ENCODE measurements at places on chromosomes 2 and 18.
A peak's percentile ranks its signal among the peaks of the same experiment; 100 is the strongest.

DNA sequence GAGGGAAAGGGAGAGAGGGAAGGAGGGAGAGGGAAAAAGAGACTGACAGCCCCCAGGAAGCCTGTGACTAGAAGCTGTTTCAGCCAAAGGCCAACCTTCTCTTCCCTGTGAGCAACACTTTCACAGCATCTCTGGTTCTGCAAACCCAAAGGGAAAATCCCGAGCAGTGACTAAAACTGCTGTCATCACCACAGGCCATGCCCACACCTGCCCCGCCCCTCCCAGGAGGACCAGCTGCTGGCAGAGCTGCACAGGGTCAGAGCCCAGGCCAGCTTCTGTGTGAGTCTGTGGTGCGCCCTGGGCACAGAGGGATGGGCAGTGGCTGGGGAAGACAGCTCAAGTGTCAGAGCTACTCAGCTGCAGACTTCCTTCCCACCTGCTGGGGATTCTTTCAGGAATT lies 64.9 kb upstream of the OTOS start:
- DNase-seq, result peak; percentile 65

GRCh38 chr18:43952398-43952797 lies 675.1 kb upstream of the SYT4 start:
- no peak for DNase-seq

DNA sequence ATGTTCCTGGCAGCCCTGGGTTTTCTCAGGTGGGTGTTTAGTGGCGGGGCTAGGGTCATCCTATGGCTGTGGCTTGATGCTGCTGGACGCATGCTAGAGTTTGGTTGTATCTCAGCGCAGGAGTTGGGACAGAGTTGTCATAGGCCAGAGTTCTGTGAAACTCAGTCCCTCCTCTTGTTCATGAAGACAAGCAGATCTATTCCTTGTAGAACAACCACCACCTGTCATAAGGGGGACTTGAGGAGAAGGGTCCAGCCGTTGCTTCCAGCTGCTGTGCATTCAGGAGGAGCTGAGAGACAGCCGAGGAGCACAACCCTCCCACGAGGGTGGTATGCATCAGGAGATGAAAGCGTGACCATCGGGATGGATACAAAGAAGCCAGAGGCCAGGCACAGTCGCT lies 26.4 kb downstream of the DCDC2C start:
- no peak for DNase-seq

GRCh38 chr2:8153258-8153718 lies 528.6 kb upstream of the ID2 start:
- no peak for DNase-seq

GRCh38 chr2:201664334-201664733 lies 21.0 kb upstream of the TMEM237 start:
- DNase-seq, result no peak

DNA sequence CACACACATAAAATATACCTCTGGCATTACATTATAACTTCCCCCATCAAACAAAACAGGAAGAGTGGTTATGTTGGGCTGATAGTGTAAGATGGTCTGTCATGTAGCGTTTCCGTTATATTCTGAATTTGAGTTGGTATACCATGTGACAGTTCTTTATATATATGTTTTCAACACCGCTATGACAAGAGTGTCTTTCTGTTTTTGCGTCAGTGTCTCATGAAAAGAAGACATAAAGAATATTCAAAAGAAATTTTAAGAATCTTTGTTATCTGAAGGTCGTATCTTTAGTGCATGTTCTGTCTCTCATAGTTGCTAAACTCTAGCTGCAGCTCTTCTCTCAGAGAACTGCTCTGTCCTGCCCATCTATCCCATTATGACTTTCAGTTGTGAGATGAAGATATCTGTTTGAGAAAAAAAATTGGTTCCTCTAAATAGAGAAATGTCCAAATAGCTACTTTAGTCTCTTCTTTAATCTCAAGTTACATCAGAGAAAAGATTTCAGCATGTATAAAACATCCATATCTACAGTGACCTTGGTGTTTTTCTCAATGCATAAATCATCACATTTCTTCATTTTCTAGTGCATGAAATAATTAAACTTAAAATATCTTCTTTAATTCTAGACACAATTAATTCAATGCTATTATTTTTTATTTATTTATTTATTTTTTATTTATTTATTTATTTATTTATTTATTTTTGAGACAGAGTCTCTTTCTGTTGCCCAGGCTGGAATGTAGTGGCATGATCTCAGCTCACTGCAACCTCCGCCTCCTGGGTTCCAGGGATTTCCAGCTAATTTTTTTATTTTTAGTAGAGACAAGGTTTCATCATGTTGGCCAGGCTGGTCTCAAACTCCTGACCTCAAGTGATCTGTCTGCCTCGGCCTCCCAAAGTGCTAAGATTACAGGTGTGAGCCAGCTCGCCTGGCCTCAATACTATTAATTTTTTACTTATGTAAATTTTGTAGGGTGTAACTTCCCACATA lies 24.3 kb upstream of the PSME4 start:
- DNase-seq, result no peak

GRCh38 chr2:134639265-134639664 lies 79.5 kb downstream of the TMEM163 start:
- no peak for DNase-seq

DNA sequence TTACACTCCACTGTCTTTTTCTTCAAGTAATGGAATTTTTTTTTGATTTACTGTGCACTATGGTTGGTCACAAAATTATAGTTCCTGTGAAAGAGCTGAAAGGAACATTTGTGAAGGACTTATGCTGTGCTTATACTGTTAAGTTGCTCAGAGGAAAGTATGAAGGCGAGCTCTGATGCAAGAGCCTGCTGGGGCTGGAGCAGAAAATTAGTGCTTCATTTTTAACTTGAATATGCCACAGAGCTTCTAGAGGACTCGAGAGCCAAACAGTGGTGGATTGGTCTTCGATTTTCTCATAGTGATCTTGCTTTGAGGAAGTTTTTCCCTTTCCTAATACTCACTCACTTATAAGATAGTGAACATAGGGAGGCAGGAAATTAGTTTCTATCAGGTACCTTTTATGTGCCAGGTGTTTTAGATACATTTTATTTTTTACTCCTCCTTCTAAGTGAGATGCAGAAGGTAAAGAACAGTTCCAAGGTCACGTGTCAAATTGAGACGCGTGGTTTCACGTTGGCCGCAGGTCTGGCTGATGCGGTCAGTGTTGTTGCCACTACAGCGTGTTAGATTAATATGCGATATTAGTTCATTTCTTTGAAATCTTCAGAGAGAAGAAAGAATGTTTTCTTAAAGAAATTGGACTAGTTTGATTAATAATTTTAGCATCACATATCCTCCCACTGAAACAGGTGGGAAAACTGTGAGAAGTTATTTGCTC lies 20.2 kb downstream of the GATA6 start:
- DNase-seq, result no peak

DNA sequence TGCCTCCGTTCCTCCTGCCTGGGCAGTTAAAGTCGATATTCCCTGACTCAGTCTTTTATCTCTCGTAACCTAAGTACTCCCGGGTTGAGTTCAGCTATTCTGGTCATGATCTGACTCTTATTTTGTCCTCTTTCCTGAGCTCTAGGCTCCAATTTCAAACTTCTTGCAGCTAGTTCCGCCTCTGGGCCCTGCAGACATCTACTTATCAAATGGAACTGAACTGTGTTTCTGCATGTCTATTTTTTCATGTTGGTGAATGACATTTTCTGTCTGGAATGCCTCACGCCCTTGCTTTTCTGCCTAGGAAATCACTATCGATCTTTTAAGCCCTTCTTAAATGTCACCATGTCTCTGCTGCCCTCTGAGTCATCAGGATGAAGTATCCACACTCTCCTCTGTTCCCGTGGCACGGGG lies 101.5 kb downstream of the VAPA start:
- peak; percentile 33 for DNase-seq

DNA sequence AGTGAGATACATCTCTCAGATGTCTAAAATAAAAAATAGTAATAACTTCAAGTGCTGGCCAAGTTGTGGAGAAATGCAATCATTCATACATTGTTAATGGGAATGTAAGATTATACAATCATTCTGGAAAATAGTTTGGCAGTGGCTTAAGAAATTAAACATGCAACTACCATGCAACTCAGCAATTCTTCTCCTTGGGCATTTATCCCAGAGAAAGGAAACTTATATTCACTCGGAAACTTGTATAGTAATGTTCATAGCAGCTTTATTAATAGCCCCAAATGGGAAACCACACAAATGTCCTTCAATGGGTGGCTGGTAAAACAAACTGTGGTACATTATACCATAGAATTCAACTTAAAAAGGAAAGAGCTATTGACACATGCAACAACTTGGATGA lies 274.0 kb upstream of the SPRED2 start:
- DNase-seq, result no peak

DNA sequence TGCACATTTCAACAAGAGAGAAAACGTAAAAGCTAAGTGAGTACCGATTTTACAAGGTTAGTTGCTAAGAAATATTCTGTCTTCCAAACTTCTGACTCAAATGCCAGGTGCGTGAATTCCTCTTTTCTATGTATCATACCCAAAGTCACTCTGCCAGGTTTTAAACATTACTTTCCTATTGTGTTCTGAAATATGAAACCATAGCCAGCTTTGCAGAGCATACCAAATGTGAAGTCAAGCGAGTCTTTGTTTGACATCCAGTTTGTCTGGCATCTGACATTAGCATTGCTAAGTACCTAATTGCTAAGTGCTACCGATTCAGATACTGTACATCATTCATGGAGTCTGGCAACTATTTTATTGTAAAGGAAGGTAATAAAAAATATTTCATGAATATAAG lies 321.9 kb upstream of the GALNT5 start:
- DNase-seq, result no peak

GRCh38 chr2:160064916-160065315 lies 2.5 kb upstream of the PLA2R1 start:
- DNase-seq, result no peak

DNA sequence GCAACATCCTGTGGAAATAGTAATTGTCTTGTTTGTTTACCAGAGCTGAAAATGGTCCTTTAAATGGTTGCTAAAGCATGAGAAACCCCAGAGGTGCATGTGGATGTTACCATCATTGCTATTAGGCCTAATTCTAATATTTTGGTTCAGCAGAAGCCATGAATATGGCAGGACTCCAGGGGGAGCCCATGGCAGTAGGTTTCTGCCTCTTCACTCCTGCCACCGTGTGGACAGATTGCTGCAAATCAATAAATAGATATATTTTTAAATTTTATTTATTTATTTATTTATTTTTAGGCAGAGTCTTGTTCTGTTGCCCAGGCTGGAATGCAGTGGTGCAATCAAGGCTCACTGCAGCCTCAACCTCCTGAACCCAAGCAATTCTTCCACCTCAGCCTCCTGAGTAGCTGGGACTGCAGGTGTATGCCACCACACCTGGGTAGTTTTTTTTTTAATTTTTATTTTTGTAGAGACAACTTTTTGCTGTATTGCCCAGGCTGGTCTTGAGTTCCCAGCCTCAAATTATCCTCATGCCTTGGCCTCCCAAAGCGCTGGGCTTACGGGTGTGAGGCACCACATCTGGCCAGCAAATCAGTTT lies 54.9 kb upstream of the CAPN13 start:
- DNase-seq, result peak; percentile 58
